D721Med (cell line): ENCODE measurements at places on chromosomes 4 and X.

GRCh38 chr4:67776746-67777145 is 22.6 kb upstream of the GNRHR start:
- no peak for DNase-seq

GRCh38 chr4:112003231-112003907 is 141.9 kb upstream of the FAM241A start:
- DNase-seq: no peak

- DNase-seq: no peak
Measured at GRCh38 chr4:128615197-128615596, 194.3 kb upstream of the JADE1 start.

DNA sequence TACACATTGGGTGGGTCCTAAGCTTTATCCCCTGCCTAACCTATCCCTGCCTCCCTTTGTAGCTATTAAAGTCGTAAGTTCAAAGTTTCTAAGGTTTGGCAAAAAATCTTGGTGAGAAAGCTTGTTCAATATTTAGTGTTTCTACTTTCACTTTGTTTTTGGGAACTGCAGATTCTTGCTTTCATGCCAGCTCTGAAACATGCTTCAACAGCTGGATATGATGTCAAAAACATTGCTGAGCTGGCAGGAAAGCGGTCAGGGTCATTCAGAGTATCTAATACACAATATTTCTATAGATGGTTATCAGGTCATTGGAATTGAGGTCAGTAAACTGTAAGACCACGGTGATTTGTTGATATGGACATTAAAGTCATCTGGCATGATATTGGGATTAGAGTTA is 19.7 kb downstream of the CENPI start:
- no peak for DNase-seq

GRCh38 chr4:157204634-157205244 is 15.8 kb upstream of the GRIA2 start:
- no peak for DNase-seq

DNA sequence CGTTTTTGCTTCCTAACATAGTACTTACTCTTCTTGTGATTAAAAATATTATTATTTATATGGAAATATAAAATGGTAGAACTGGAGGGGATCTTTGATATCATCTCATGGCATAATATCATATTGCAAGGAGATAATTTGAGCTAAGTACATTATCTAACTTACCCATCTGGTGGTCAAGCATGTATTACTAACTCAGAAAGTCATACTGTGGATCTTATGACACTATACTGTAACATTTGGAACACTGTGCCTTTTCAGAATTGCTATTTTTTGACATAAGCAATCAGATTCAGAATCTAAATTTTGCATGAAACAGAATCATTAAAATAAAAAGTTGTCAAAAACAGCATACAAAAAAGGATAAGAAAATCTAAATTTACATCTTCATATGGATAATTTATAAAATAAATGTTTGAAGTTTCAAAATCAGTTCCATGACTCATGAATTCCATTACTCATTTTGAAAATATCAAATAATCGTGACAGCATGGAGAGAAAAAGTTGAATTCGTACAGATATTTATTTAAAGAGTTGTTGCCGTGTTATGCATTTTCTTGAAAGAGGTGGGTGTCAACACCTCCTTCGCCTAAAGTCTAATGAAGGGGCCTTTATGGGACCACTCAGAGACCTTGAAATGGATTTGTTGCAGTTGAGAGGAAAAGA is 928.1 kb downstream of the PDHA2 start:
- DNase-seq: no peak
